Epithelial cell of esophagus (primary cell): ENCODE measurements at places on chromosomes 2 and 18.

DNA sequence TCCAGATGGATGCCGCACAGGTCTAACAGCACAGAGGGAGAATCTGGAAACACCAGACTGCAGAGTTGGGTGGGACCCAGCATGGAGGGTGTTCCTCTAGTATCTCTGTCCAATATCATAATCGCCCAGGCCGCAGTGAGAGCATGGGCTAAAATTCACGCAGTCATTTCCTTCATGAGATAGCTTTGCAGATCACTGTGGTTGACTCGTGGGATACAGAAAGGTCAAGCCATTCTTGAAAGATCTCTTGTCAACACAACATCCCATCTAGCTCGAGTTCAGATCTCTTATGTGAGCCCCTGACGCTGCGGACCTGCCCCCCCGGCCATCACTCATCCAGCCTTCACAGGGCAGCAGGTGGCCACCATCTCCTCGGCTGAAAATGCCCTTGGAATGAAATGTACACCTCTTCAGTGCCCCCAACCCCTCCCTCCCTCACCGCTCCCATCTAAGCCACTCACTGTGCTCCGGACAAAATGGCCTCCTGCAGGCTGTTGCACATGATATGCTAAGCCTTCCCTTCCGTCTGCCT lies 45.9 kb downstream of the FOSL2 start:
- DNase-seq: no peak

- peak; percentile 74 for DNase-seq
Observed at GRCh38 chr2:61340242-61340641, 130.6 kb downstream of the USP34 start.

DNA sequence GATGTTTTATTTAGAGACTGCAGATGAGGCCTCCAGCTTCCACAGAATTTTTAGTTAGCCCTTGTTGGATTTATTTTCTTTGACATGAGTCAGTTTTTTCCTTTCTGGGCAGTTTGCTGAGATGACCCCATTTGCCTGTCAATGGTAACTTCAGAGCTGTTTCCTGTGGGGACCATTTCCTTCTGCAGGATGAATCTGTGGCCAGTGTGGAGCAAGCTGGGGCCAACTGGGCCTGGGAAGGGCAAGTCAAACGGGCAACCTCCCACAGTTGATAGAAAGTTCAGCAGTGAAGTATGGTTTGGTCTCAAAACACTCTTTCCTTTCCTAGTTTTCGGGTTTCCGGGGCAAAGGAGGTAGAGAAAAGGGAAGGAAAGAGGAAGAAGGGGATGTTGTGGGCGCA lies 291.4 kb upstream of the NRP2 start:
- no peak for DNase-seq

DNA sequence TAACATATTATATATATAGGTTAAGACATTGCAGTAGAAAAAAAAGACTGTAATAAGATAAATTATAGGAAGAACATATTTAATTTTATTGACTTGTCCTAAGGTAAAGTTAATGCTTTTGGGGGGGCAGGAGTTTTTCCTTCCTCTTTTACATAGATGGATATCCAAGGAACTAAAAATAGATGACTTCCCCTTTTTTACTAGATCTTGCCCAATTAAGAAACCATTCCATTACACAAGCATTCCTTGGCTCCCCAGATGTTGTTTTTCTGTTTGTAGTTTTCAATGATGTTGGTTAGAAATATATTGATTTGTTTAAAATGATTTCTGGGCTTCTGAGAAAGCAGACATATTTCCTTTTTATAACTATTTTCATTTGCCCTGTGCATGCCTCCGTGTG lies 22.4 kb upstream of the PMAIP1 start:
- no peak for DNase-seq

GRCh38 chr18:80104364-80104779 lies 4.7 kb upstream of the ADNP2 start:
- no peak for DNase-seq

DNA sequence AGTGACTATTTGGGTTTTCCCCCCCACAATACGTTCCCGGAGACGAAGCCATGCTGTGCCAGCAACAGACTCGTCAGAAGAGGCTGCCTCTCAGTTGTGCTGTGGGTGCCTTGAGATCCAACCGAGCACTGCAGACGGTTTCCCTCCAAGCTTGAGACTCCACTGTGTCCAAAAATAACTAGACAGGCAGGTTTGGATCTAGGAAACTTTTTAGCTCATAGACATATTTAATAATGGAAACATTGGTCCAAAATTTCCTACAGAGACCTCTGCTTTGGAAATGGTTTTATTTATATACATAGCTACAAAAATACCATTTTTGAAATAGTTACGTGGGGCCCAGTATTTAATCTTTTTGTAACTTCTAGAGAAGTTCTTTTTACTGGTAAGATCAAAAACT lies 63.1 kb upstream of the SPATS2L start:
- DNase-seq: no peak

- no peak for DNase-seq
Observed at GRCh38 chr2:157169889-157170288, 87.6 kb upstream of the GALNT5 start.

DNA sequence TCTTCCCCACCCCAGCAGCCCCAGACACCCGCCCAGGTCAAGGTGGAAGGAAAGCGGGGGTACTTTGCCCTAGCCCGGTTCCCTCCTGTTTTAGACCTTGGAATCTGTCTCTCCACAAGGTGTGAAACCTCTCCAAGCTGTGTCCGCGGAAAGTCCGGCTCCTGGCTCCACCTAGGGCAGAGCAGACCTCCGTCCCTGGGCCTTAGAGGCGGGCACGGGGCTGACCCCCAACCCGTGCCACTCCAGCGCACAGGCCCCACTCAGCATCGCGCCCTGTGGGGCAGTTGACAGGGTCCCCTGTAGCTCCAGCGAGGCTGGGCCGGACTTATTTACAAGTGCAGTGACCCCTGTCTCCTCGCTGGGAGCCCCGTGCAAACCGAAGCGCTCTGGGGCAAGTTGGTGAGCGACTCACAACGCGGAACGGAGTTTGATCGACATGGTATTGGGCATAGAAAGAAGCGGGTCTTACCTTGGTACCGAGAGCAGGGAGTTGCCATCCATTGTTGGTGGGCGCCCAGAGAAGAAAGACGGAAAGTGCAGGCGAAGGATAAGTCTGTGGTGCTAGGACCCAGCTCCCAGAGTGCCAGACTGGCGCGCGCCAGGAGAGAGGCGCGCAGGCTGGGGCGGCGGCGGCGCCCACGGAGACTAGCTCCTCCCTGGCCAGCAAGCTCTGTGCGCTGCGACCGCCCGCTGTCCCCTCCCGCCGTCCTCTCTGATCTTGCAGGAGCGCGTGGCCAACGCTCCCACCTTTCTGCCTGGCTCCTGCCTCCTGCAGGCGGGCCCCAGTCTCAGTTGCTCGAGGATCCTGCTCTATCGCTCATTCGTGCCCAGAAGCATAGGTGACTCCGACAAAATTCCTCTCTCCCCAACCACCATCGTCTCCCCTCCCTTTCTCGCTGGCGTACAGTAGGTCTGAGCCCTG lies at the start of gene SPHKAP:
Gene SPHKAP (minus strand): TSS at position 590 of the 922 bp plus-strand sequence. CDS start 89 bp downstream, at position 501.
- no peak for DNase-seq

GRCh38 chr18:41999751-42000150 lies 44.7 kb downstream of the PIK3C3 start:
- no peak for DNase-seq

GRCh38 chr18:46224181-46224775 lies 120.1 kb downstream of the HAUS1 start:
- DNase-seq: no peak

GRCh38 chr2:172969609-172970008 lies 106.0 kb upstream of the MAP3K20 start:
- DNase-seq: peak; percentile 54

DNA sequence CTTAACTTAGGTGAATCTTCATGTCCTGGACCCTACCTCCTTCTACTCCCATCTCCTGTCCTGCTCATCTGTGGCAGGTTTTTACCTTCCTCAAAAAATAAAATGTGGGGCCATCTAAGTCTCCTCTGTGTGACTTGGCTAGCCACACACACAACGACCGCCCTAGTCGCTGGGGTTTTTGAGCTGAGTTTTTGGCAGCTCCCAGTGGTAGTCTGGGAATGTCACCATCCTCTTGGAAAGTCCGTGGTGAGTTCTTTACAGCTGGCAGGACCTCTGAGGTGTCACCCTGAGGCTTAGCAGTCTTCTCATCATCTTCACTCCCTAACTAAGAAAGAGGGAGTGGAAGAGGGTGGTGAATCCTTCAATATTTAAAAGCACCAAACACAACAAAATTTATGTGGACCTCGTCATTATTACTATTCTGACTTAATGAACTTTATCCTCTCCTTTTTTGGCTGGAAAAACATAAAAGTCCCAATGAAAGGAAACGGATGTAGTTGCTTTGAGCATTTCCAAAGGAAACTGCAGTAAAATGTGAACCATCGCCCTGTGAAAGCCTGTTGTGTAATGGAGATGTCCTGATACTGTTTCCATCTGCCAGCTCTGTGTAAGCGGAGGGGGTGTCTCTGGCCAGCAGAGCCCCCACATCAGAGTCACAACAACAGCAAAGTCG lies 78.6 kb downstream of the VAPA start:
- no peak for DNase-seq

- DNase-seq: no peak
Observed at GRCh38 chr2:46438794-46439193, 40.6 kb upstream of the TMEM247 start.

GRCh38 chr2:39834426-39834825 lies 55.4 kb upstream of the THUMPD2 start:
- DNase-seq: no peak

- DNase-seq: no peak
Observed at GRCh38 chr18:63140038-63140450, 179.5 kb downstream of the BCL2 start.

DNA sequence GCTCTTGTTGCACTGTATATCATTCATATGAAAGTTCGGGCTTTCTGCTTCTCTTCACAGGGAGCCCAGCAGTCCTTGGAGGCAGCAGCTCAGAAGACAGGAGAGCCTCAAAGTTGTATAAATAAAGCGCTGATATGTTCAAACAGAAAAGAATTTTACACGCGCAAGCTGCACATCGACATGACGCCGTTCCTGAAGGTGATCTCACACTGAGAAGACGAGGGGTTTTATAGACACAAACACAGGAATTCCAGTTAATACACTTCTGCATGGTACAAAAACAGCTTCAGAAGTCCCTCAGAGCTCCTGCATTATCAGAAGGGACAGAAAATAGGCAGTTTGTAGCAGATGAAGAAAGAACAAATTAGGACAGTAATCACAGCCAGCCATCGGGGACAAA lies 81.6 kb downstream of the KIAA2012 start:
- no peak for DNase-seq

DNA sequence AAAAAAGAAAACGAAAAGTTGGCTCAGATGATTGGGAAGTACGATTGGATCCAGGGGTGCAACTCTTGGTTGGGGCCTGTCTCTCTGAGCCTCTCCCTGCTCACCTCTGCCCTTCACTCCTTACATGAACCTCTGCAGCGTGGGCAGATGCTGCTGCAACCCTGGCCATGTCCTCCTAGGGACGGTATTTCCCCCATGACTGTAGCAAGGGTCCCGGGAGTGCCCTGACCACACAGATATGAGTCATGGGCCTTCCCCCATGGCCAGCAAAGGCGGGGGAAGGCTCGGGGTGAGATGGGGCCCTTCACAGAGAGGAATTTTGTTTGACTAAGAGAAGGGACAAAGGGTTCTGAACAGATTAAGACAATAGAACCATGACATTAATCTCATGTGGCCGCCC lies 129.0 kb downstream of the NCK2 start:
- peak; percentile 60 for DNase-seq

- no peak for DNase-seq
Observed at GRCh38 chr2:21693081-21693480, 569.3 kb downstream of the TDRD15 start.

DNA sequence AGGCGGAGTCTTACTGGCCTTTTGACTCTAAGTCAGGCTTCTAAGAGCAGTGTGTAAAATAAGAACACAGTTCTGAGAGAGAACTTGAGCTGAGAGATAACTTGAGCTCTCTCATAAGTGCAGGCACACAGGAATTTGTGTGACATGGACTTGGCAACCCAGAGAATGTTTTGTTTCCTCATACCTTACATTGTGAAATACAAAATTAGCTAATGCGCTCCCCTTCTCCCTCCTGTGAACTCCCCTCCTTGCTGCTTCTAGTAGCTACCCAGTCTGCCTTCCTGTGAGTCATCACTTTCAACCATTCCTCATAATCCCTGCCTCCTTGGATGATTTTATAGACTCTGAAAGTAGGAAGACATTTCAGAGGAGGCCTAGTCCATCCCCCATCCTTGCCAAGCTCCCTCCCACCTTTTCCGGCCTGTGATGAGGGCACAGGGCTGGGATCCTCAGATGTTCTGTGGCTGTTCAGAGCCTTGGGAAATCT lies 22.6 kb downstream of the FER1L5 start:
- DNase-seq: peak; percentile 98

DNA sequence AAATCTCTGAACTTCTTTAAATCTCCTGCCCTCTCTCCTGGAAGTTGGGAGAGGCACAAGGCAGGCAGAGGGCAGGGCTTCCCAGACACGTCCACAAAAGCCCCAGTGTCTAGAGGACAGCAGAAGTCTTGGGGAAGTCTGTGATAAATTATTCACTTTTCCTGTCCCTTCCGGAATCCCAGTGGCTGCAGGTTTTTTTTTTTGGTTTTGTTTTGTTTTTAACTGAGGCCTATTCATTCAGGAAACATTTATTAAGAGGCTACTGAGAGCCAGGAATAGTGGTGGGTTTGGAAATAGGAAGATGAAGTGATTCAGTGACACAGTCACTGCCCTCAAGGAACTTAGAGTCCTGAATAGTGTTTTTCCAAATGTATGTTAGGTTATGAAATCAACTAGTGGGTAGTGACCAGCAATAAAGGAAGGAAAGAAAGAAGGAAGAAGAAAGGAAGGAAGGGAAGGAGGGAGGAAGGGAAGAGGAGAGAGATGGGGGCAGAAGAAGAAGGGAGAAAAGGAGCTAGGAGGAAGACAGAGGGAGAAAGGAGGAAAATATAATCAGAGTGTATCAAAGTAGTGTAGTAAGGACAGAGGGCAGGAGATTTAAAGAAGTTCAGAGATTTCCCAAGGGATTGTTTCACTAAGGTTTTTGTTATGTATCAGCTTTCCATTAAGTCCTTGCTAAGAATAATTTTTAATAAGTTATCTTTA lies 98.9 kb upstream of the ZFP36L2 start:
- no peak for DNase-seq

DNA sequence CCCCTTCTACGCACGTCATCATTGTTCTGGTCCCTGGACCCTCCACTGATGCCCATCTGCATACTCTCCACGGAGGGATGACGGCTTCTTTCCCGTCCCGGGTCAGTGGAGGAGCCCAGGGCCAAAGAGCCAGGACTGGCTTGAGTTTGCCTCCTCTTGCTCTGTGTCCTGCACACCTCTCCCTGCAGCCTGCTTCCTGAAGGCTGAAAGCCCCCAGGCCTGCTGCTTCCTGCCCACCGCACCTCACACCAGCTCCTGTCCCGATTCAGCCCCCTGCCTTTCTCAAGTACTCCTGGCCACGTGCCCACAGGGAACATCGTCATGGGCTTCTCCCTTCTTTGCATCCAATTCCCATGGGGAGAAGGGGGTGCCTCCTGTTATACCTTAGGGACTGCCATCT lies 7.1 kb downstream of the ADCY3 start:
- DNase-seq: no peak

DNA sequence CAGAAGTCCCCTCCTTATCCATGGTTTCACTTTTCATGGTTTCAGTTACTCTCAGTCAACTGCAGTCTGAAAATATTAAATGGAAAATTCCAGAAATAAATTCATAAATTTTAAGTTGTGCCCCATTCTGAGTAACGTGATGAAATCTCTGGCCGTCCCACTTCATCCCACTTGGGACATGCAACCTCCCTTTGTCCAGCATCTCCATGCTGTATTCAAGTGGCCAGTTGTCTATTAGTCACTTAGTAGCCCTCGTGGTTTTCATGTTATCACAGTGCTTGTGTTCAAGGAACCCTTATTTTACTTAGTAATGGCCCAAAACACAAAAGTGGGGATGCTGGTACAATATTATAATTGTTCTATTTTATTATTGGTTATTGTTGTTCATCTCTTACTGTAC lies 18.0 kb upstream of the DAPL1 start:
- no peak for DNase-seq
